Stimulated activated CD8-positive, alpha-beta memory T cell treated with anti-CD3 and anti-CD28 coated beads, Interleukin-7, amount 100 ng/mL, for 1 hour (primary cell): ENCODE measurements at places on chromosomes 5 and 9.

- no peak for DNase-seq
These were observed 356.9 kb downstream of the NFIB start for GRCh38 chr9:13957089-13957488.

DNA sequence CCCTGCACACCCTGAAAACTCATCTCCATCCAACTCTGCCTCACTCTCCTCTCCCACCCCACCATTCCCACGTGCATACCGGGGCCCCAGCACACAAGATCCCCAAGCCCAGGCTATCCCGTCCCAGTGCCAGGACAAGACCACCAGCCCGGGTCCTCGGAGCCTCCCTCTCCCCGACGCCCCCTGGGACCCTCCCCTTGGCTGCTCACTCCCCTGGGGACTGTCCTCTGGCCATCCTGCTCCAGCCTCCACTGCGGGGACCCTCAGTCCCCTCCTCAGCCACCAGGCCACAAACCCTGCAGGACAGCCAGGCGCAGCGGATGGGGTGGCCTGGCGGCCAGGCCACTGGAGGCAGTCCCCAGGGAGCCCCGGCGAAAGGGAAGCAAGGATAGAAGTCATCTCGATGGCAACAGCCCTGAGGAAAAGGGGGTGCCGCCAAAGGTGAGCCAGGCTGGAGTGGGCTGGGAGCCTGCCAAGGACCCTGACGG lies 62.8 kb downstream of the C9orf50 start:
- DNase-seq, result no peak

- no peak for DNase-seq
These were observed 89.8 kb downstream of the SLC1A3 start for GRCh38 chr5:36696059-36696673.

- no peak for DNase-seq
These were observed 98.0 kb downstream of the ENC1 start for GRCh38 chr5:74542482-74542881.

DNA sequence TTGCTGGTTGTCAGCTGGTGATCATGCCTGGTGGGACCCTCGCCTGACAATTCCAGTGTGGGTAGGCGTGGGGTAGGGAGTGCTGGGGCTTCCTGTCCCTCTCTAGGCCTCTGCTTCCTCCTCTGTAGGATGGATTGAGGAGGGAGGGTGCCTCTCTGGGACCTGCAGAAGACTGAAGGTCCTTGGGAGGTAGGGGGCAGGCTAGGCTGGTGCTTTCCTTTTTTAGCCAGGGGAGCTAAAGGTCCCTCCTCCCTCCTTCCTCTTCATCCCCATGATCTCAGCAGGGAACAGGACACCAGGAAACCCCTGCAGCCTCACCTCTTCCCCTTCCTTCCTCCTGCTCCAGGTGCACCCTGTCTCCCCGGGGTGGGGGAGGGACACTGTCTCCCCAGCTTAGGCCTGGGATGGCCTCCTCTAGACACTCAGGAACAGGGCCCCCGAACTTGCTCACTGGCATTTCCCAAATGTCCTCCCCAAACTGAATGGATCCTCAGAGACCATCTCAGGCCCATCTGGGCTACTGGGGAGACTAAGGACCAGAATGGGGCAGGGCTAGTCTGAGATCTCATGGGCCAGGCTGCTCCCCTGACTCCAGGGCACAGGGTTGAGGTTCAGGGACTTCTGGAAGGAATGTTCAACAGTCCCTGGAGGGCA lies 8.4 kb downstream of the SH2D3C start:
- no peak for DNase-seq

- DNase-seq, result no peak
These were observed 159.3 kb downstream of the TMC1 start for GRCh38 chr9:72680593-72681282.

GRCh38 chr5:139137697-139138096 lies 60.5 kb downstream of the SIL1 start:
- DNase-seq, result no peak

- DNase-seq, result no peak
These were observed 509.3 kb downstream of the CTNND2 start for GRCh38 chr5:11394933-11395332.

- DNase-seq, result no peak
These were observed 150.7 kb upstream of the RASA1 start for GRCh38 chr5:87116825-87117512.
